ENCODE measurements at places on chromosomes 2 and 18.

GRCh38 chr2:121611730-121612705 is 37.2 kb downstream of the CLASP1 start:
- no peak for DNase-seq

DNA sequence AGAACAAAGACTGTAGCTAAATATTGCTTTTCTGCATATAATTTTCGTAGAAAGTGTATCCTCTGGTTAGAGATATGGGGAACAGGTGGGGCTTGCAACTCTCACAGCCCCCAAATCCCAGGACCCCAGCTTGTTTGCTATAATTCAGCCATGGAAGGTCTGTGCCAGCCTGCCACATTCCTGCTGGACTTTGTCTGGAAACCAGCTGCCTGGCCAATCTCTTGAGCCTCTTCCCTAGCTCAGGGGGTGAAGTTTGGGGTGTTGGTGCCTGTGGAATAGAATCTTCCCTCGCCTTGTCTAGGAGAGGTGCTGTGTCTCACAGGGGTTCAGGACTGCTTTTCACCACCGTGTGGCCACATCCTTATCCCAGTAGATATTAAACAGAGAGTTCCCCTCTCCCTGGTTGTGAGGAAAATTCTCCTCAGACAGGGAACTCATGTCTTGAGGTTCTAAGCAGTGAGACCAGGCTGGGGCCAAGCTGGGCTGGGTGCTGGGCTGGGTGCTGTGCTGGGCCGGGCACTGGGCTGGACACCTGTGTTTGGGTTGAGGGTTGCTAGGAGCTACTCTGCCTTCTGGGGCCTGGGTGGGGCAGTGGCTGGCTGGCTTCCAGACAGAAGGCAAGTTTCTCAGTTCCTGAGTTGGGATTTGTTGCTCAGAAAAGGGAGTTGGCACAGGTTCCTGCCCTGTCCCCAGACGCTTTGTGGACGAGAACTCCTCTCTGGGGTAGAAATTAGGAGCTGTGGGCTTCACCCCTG is 12.3 kb downstream of the TOGARAM2 start:
- no peak for DNase-seq

DNA sequence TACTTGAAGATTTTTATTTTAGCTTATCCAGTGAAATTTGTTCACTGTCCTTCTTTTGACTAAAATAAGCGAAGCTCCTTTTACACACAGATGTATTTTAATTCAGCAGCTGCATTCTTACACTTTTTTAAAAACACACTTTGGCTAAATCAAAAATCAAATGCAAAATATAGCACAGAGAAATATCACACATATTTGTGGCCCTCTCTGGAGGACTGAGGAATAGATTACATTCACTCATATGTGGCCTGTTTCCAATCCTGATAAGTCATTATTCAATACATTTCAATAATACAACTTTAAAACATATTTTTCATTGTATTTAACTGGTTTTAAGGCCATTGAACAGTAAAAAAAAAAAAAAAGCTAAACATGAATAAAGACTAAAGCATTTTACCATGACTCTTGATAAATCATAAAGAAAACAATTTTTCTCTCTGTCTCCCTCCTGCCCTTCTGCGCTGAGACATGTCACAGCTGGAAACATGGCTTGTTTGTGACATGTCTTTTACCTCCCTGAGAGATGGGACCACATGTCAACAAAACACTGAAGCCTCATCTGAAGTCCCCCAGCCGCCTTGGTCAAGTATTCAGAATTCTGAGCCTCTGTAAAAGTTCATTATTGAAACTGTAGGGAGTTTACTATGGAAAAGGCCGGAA is 221.0 kb downstream of the ZNF407 start:
- no peak for DNase-seq

- no peak for DNase-seq
These were observed 34.6 kb upstream of the SP9 start for GRCh38 chr2:174300114-174300513.

GRCh38 chr2:235988271-235989015 is 179.7 kb downstream of the GBX2 start:
- no peak for DNase-seq

DNA sequence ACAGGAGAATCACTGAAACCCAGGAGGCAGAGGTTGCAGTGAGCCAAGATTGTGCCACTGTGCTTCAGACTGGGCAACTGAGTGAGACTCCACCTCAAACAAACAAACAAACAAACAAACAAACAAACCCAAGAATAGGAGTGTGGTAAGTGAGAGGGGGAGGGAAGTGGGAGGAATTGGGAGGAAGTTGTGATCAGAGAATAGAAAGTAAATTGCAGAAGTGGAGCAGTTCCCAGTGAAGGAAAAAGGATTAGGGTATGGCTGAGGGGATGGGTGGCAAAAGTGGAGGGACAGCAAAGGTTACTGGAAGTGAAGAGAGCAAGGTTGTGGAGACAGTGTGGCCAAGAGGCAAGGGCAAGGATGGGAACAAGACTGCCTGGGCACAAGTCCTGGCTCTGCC is 41.1 kb upstream of the C1GALT1C1L start:
- DNase-seq: no peak

GRCh38 chr2:120433816-120434290 is 87.9 kb downstream of the INHBB start:
- DNase-seq: no peak

- no peak for DNase-seq
These were observed 1.7 kb downstream of the MEIS1 start for GRCh38 chr2:66436581-66437001.

DNA sequence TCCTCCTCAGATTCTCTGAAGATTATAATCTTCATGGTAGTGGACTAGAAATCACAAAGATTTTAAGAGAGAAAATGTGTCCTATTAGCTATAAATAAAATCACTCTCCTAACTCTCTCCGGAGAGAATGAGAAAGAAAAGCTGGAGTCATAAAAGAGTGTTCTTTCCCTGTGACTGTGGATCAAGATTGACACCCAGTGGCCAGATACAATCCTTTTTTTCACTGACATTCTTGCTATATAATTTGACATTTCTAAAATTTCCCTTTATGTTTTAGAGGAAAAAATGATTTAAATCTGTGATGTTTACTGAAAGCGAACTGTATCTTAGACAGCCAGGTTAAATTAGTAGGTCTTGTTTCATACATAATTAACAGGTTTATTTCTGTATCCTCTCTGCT is 35.4 kb upstream of the LRP2 start:
- DNase-seq: peak; percentile 21

DNA sequence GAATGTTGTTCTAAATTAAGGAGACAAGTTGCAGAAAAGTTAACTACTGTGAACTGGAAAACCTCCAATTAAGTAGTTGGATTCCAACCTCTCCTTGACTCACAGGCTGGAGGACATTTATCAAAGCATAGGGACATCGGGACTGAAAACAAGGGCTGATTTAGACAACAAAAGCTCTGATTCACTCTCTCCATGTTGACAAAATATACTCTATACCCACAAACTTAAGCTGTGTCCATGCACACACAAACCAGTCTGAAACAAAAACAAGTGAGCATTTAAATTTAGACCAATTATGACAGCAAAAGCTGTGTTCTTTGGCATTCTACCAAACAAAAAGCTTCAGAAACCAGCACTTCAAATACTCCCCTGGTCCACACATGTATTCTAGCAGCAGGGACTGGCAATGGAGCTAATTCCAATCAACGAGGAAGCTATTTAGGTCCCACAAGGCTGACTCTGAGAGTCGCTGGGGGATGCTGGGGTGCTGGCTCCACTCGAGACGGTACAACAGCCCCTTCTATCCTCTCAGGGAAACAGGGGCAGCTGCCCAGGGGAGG is 71.4 kb downstream of the NXPH2 start:
- peak; percentile 62 for DNase-seq

DNA sequence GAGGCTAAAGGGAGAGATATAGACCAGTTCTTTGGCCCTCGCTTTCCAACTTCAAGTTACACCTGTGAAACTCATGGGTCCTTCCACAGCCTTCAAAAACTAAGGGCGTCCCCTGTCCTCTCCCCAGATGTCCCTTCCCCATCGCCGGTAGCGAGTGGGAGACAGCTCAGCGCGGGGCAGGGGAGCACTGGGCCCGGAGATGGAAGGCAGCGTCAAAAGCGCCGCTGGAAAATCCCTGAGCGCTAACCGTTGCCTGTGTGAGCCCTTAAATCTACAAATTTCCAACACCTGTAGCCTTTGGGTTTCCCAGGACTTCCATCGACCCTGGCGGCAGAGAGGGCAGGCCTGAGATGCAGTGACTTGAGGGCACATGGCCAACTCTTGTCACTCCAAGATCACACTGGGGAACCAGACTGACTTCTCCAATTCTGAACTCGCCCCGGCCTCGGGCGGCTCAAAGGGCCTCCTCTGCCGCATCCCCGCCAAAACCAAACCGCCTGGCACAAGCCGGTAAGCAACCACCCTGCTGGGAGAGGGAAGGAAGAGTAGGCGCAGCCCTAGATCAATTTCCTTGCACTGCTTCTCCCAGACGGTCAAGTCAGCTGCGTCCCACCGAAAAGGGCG is 879 bp upstream of the EPAS1 start:
- no peak for DNase-seq

GRCh38 chr2:78778756-78779510 is 246.6 kb upstream of the REG3G start:
- DNase-seq: no peak

All from NCI-H1105 treated with DMSO at 0.1 percent for 48 hours (cell line).